Stimulated activated CD8-positive, alpha-beta memory T cell treated with anti-CD3 and anti-CD28 coated beads, Interleukin-4, amount 100 ng/mL, for 4 hours (primary cell): ENCODE measurements at places on chromosomes 16 and 17.

- DNase-seq: no peak
Observed at GRCh38 chr16:58035356-58036170, 10.0 kb downstream of the MMP15 start.

- DNase-seq: no peak
Observed at GRCh38 chr17:56424005-56424404, 169.5 kb upstream of the NOG start.

DNA sequence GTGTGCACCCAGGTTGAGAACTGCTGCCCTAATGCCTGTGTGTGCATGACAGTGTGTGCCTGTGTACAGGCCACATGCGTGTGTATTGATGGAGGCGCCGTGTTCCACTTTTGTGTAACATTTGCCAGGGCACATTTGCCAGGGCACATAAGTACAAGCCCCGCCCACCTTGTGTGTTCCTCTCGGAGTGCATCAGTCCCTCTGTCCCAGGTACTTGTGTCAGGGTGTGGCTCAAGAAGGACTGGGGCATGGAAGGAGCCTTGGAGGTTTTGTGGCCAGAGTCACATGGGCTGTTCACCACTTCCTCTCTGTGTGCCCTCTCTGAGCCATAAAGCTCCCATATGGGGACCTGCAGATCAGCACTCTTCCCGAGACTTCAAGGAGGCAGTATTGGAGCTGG, 73.9 kb downstream of the MRM1 start:
- DNase-seq: no peak

DNA sequence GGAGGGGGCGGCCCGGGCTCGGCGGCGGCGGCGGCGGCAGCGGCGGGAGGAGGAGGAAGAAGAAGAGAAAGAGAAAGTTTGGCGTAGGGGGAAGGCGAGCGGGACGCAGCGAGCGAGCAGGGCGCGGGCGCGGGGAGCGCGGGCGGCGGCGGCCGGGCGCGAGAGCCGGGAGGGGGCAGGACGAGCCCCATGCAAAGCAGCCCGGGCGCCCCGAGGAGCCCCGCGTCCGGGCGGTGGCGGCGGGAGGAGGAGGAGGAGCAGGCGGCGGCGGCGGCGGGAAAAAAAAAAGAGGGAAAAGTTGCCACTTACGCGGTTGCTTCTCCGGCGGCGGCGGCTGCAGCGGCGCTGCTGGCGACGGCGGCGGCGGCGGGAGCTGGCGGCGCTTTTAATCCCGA, 10.3 kb upstream of the ZFHX3 start:
- no peak for DNase-seq

- no peak for DNase-seq
Observed at GRCh38 chr16:71364133-71364681, 5.7 kb downstream of the CALB2 start.

DNA sequence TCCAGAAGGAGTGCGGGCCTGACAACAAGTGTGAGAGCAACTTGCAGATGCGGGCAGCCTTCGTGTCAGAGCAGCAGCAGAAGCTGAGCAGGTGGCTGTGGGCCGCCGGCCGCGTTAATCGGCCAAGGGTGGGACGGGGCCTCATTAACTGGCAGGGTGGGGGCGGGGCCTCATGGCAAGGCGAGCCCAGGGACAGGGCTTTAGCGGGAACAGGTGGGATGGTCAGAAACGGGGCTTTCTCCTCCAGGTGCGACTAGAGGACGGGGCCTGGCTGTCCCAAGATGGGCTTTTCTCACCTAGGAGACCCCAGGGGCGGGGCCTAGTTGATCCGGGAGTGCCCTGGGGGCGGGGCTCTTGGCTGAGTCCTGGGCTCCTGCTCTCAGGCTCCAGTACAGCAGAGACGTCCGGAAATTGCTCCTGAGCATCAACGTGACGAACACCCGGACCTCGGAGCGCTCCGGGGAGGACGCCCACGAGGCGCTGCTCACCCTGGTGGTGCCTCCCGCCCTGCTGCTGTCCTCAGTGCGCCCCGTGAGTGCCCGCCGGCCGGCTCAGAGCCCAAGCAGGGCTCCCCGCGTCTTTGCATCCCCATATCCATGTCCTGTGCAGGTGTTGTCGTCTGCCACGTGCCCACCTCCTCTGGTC, 18.4 kb upstream of the PDK2 start:
- DNase-seq: no peak

DNA sequence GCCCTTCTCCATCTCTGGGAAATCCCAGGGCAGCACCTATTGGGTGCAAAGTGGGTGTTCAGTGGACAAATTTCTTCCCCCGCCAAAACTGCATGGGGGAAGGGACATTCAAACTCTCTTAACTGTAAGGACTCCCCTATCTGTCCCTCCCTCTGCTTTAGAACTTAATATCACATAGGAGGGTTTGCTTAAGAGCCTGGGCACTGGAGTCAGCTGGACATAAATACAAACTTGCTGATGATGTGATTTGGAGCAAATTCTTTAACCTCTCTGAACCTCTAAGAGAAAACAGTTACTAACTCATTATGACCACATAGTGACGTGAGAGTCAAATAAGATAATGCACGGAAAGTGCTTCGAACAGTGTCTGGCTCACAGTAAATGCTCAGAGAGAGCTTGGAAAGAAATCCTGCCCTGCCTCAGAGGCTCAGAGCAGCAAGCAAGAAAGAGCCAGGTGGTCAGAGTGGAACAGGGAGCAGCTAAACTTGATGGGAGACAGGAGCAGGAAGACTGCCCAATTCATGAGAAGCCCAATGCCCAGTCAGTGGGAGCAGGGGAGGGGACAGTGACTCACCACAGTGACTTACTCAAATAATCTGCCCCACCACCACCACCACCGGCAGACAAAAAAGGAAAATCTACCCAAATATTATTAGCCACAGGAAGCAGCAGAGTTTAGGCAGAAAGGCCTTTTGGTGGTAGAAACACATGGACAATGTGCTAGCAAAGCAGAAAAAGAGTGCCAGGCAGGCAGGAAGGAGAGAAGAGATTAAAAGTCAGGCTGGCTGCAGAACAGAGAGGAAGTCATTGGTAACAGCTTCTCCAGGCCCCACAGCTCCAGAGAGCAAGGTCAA, 23.9 kb upstream of the CCL1 start:
- DNase-seq: no peak

DNA sequence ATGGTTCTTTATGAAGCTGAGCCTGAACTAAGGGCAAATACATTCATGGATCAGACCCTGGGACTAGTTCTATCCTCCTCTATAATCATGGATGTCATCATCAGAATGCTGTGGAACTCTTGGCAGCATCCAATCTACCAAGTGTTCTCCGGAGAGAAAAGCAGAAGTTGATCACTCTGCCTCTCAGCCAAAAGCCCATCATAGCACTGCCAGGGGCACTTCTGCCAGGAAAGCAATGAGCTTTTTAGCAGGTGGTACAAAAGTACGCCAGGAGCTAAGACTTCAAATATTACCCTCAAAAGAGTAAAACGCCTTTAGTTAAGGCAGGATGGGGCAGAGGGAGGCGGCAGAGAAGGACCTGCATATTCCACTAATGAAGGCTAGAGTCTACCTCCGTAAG, 279.0 kb downstream of the SLC39A11 start:
- no peak for DNase-seq

GRCh38 chr17:72462814-72463213, 342.0 kb downstream of the SOX9 start:
- no peak for DNase-seq

- no peak for DNase-seq
Observed at GRCh38 chr17:43521389-43521788, 24.8 kb downstream of the ETV4 start.

DNA sequence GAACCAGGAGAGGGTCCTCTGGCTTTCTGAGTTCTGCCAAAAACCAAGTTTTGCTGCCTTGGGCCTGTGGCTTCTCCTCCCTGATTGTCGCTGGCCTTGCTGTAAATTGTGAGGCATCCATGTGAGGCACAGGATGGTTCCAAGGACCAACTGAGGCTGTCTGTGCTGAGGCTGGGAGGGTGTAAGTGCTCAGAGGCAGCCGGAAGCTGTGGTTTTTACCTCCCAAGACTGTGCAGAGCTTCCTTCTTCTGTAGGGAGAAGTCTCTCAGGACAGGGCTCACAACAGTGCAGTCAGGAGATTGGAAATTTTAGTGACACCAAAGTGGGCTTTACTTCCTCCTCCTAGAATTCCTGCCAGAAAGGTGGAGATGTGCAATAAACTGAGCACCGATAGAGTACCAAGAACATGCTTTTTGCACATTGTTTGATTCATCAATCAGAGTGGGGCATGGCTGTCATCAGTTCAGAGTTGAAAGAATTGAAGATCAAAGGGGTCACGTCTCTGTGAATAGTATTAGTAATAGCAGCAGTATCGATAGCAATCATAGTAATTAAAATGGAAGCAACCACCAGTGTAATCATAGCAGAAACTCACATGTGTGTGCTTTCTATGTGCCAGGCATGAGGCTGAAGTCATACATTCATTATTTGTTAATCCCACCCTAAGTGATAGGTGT, 467.1 kb downstream of the WWOX start:
- no peak for DNase-seq

GRCh38 chr16:11966173-11966572, 1.2 kb downstream of the TNFRSF17 start:
- no peak for DNase-seq

- no peak for DNase-seq
Observed at GRCh38 chr16:28087675-28088300, 24.3 kb upstream of the GSG1L start.

DNA sequence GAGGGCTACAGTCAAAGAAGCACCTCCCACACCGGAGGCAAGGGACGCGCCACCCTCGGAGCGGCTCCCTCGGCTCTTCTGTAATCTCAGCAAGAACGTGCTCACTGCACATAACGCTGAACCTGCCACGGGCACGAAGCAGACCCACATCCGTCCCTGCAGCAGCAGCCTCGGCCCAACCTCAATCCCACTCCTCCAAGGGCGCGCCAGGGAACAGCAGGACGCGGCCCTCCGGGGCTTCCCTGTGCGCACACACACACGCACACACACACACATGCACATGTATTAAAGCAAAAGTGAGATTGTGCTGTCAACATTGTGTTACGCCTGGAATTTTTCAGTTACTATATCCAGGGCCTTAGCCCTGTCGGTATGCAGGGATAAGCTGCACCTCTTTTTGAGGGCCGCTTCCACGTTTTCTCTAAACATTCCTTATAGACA, 54.0 kb downstream of the TBC1D16 start:
- no peak for DNase-seq

- DNase-seq: no peak
Observed at GRCh38 chr16:853981-854807, 53.7 kb upstream of the GNG13 start.

GRCh38 chr17:50920891-50921586, 54.9 kb upstream of the TOB1 start:
- DNase-seq: no peak

- DNase-seq: no peak
Observed at GRCh38 chr17:74859459-74860228, at the start of gene GRIN2C. Gene GRIN2C, minus strand, starts transcription at chr17:74859885. Its CDS starts 4,793 bp downstream, at chr17:74855092.

DNA sequence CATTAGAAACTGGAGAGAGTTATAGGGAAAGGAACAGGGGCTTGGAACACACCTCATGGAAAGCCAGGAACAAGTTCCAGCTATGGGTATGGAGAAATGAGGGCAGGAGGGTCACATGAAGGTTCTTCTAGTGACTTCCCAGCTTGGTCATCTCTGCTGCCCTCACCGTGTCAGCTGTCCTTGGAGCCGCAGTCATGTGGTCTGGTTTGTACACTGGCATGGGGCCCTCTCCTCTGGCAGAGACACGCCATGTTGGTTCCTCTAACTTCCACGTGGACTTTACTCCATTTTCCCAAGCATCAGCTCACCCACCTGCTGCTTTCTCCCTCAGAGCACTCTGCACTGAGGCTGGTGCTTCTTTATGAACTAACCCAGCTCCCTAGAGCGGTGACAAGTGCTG, 26.3 kb downstream of the MPG start:
- DNase-seq: no peak

DNA sequence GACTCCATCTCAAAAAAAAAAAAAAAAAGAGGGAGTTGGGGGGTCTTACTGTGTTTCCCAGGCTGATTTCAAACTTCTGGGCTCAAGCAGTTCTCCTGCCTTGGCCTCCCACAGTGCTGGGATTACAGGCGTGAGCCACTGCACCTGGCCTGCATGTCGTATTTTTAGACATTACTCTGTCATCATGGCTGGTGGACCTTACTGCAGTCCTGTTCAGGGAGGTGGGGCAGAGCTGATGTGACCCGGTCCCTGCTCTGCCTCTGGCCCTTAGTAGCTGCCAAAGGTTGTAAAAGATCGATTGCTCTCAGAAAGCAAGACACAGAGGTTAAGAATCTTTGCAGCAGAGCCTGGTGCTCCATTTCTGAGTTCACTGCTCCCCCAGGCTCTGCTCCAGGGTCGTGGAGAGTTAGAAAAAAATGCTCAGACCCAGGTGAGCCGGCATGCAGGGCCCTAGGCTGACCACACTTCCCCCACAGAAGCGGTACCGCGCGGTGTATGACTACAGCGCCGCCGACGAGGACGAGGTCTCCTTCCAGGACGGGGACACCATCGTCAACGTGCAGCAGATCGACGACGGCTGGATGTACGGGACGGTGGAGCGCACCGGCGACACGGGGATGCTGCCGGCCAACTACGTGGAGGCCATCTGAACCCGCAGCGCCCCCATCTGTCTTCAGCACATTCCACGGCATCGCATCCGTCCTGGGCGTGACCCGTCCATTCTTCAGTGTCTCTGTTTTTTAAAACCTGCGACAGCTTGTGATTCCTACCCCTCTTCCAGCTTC, 7.1 kb upstream of the LASP1NB start:
- no peak for DNase-seq
